Nephron progenitor cell (in vitro differentiated cells): ENCODE measurements at places on chromosomes 5 and 9.

GRCh38 chr5:40680741-40681362 is 1.1 kb downstream of the PTGER4 start:
- peaks cover 56% of the 10 kb centered on the region for H3K4me1 ChIP-seq
- peak overlapping the region; percentile 93 for H3K4me3 ChIP-seq
- no peaks in the 10 kb centered on the region for H3K36me3 ChIP-seq
- no peak overlapping the region for H3K27ac ChIP-seq
- peaks cover 60% of the 10 kb centered on the region for H3K27me3 ChIP-seq

DNA sequence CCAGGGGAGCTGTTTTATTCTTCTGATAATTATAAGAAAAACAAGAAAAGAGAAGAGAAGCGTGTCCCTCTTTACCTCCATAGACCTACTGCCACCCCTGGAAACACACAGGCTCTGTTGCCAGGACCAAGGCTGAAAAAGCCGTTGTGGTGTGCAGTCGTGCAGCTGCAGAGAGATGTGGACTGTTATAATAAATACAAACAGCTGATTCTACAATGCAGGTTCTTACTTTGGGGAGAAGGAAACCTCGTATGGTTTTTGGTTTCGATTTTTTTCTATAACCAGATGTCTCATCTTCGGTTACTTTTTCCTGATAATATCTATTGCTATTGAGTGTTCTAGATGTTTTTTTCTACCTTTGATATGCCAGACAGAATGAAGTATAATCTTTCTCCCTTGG is 28.1 kb downstream of the FYB1 start:
- no peaks in the 10 kb centered on the region for H3K36me3 ChIP-seq
- no peak overlapping the region for H3K4me3 ChIP-seq

DNA sequence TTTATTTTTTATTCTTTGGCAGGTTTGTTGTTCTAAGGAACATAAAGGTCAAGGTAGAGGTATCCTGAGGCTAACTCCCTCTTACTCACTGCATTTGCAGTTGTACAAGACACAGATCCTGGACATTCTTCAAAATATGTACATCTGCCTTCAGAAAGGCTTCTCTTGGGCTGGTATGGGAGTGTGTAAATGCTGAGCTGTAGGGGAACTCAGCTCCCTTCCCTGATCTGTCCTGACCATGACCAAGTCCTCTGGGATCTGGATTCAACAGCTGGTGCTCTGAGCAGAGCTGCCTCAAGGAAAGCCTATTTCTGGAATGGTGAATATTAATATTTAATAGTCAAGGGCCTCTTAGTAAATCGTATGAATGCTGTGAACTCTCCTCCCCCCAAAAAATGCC is 117.4 kb downstream of the PRKACG start:
- peaks cover 47% of the 10 kb centered on the region for H3K4me1 ChIP-seq
- DNase-seq = no peak
- H3K4me3 ChIP-seq = no peak overlapping the region
- H3K36me3 ChIP-seq = no peaks in the 10 kb centered on the region
- peak overlapping the region; percentile 39 for H3K27ac ChIP-seq
- H3K27me3 ChIP-seq = peaks cover 7% of the 10 kb centered on the region

DNA sequence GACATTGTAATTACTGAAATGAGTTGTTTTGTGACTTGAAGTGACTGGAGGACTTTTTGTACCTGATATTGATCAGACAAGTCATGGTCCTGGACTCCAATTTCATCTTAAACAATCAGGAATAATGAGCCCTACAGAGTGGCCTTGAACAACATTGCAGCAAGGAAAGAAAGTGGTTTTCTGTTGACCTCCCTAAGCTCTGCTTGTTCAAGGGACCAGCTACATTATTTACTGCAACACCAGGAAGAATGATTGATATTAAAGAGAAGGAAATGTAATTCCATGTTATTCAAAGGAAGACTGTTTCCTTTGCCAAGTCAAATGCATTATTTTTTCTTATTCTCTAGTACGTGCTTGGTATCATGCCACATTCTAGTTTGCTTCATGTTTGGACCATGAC is 22.6 kb downstream of the ENTREP1 start:
- H3K27me3 ChIP-seq = peaks cover 3% of the 10 kb centered on the region
- DNase-seq = no peak
- H3K36me3 ChIP-seq = no peaks in the 10 kb centered on the region
- H3K27ac ChIP-seq = peak overlapping the region; percentile 32
- peaks cover 18% of the 10 kb centered on the region for H3K4me1 ChIP-seq
- no peak overlapping the region for H3K4me3 ChIP-seq

DNA sequence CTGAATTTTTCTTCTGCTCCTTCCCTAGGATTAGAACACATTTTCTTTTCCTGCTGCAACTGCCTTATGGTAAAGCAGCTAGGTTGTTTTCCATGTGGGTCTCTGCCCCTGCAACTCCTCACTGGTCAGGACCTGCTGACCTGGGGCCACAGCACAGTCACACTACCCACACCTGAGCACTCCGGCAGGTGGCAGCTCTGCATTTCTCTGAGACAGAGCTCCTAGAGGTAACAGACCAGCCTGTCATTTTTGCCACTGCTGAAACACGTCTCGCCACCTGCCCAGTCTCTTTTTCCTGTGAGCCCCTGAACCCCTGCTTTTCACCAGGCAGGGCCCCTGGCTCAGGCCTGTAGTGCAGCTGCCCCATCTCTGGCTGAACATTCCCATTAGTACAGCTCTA is 609.6 kb downstream of the HINT1 start:
- H3K4me3 ChIP-seq = no peak overlapping the region
- peaks cover 2% of the 10 kb centered on the region for H3K4me1 ChIP-seq
- H3K27ac ChIP-seq = no peak overlapping the region

DNA sequence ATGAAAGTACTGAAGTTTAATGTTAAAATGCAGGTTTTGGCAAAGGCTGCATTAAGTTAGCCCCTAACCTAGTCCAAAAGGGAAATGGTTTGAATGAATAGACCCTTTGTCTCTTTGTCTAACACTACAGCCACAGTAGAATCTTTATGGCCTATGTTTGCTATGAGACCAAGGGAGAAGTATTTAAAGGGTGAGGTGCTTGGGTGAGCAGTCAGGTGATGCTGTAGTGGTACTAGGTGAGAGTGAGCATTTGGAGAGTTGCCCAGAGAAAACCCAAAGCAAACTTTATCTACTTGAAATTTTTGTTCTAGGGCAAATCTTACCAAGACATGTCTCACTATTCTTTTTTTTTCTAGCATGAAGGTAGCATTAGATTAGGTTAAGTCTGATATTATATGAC is 1961.4 kb upstream of the WWC1 start:
- H3K36me3 ChIP-seq = peaks cover under 1% of the 10 kb centered on the region
- H3K27ac ChIP-seq = no peak overlapping the region
- no peak for DNase-seq
- H3K27me3 ChIP-seq = no peaks in the 10 kb centered on the region
- H3K4me3 ChIP-seq = no peak overlapping the region
- H3K4me1 ChIP-seq = peaks cover 31% of the 10 kb centered on the region

- H3K4me3 ChIP-seq = no peak overlapping the region
- no peak overlapping the region for H3K27ac ChIP-seq
- H3K36me3 ChIP-seq = no peaks in the 10 kb centered on the region
- peaks cover 9% of the 10 kb centered on the region for H3K4me1 ChIP-seq
- H3K27me3 ChIP-seq = no peaks in the 10 kb centered on the region
These were observed 83.0 kb downstream of the GRIA1 start for GRCh38 chr5:153573326-153574033.

- no peaks in the 10 kb centered on the region for H3K27me3 ChIP-seq
- H3K4me1 ChIP-seq = peaks cover 23% of the 10 kb centered on the region
- H3K36me3 ChIP-seq = no peaks in the 10 kb centered on the region
- DNase-seq = no peak
- peak overlapping the region; percentile 55 for H3K27ac ChIP-seq
- no peak overlapping the region for H3K4me3 ChIP-seq
These were observed 297.0 kb upstream of the HAPLN1 start for GRCh38 chr5:84017523-84018172.

GRCh38 chr9:36492865-36493264 is 79.8 kb upstream of the MELK start:
- DNase-seq = no peak
- H3K27me3 ChIP-seq = peaks cover 3% of the 10 kb centered on the region
- no peak overlapping the region for H3K27ac ChIP-seq
- H3K36me3 ChIP-seq = no peaks in the 10 kb centered on the region

- no peak for DNase-seq
- peaks cover 7% of the 10 kb centered on the region for H3K4me1 ChIP-seq
- no peak overlapping the region for H3K4me3 ChIP-seq
- peaks cover 20% of the 10 kb centered on the region for H3K27me3 ChIP-seq
These were observed 12.9 kb upstream of the EEIG1 start for GRCh38 chr9:127993721-127994120.

- no peak overlapping the region for H3K4me3 ChIP-seq
- H3K4me1 ChIP-seq = peaks cover 23% of the 10 kb centered on the region
- H3K36me3 ChIP-seq = peaks cover 20% of the 10 kb centered on the region
- peaks cover 14% of the 10 kb centered on the region for H3K27me3 ChIP-seq
These were observed 114.1 kb upstream of the PANK3 start for GRCh38 chr5:168693297-168693696.

GRCh38 chr5:156356238-156356637 is 29.3 kb downstream of the SGCD start:
- peaks cover 8% of the 10 kb centered on the region for H3K4me1 ChIP-seq
- no peak overlapping the region for H3K4me3 ChIP-seq
- H3K27ac ChIP-seq = no peak overlapping the region
- no peak for DNase-seq
- no peaks in the 10 kb centered on the region for H3K36me3 ChIP-seq

DNA sequence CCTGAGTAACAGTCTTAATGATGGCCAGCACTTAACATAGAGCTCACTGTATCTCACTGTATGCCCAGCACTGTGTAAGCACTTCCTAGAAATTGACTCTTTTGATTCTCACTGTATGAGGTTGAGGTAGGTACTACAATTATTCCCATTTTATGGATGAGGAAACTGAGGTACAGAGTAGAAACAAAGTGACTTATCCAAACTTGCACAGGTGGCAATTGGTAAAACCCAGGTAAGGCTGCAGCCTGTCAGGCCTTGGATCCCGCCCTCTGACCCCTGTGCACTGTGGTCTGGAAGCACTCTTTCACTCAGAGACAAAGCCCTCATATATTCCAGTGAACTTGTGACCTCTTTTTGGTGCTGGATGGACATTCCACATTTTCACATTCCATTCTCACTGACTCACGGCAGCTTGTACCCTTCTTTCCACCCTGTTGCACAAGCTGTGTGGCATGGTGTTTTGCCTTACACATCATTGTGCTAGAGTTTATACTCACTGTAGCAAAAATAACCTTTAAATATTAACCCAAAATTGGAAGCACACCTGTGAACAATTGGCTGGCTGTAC is 21.7 kb downstream of the ANKRD55 start:
- no peak overlapping the region for H3K4me3 ChIP-seq
- peaks cover 4% of the 10 kb centered on the region for H3K27me3 ChIP-seq
- DNase-seq = peak; percentile 25

- no peaks in the 10 kb centered on the region for H3K4me1 ChIP-seq
- H3K27ac ChIP-seq = no peak overlapping the region
- H3K36me3 ChIP-seq = no peaks in the 10 kb centered on the region
- no peak overlapping the region for H3K4me3 ChIP-seq
- no peak for DNase-seq
These were observed 602.9 kb upstream of the ST8SIA4 start for GRCh38 chr5:101505891-101506570.

GRCh38 chr5:108201721-108202120 is 180.2 kb downstream of the FBXL17 start:
- no peak for DNase-seq
- no peak overlapping the region for H3K4me3 ChIP-seq
- H3K4me1 ChIP-seq = peaks cover 6% of the 10 kb centered on the region
- H3K36me3 ChIP-seq = no peaks in the 10 kb centered on the region
- H3K27me3 ChIP-seq = no peaks in the 10 kb centered on the region

DNA sequence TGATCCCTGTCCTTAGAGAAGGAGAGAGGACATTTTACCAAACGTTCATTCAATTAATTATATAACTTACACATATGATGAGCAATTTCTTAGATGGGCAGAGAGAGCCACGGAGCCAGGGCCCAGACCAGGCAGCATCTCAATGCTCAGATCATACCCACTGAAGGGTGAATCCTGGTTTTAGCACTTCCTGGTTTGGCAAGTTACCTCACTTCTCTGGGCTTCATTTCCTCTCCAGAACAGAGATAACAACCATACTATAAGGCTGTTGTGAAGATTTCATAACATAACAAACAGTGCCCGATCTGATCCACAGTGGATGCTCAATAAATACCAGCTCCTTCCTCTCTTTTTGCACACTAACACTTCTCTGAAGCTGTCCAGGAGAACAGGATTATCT is 271.1 kb downstream of the DENND1A start:
- H3K27ac ChIP-seq = no peak overlapping the region
- peaks cover 36% of the 10 kb centered on the region for H3K36me3 ChIP-seq
- H3K4me1 ChIP-seq = peaks cover 60% of the 10 kb centered on the region
- no peak overlapping the region for H3K4me3 ChIP-seq

DNA sequence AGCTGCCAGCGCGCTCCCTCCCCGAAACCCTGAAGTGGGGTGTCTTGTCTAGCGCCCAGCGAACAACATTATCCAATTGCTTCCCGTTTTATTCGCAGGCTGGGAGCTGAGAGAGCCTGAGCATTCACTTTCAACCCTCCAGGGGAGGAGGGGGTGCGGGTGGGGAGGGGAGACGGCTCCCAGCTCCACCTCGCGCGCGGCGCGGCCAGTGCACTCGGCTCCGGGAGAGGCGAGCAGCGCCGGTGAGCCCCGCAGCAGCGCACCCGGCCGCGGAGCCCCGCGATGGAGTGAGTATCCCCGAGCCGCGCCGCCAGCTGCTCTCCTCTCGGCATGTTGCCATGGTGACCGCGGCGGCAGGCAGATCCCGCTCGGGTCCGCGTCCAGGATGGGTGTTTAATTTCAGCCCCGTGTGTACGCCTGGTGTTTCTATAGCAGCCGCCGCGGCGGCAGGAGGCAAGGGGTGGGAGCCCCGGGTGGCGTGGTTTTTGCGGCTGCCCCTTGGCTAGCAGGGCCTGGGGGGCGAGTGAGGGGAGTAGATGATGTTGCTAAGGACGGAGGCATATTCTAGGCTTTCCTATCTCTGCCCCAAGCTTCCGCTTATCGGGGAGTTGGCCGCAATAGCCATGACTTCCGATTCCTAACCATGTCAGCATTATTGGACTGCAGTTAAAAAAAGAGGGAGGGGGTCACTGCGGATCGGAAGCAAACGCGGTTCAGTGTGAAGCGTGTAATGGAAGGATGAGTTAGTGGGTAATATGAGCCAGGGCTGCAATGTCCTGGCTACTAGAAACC is 139.2 kb upstream of the PALM2AKAP2 start:
- H3K27me3 ChIP-seq = peaks cover 87% of the 10 kb centered on the region
- peaks cover 19% of the 10 kb centered on the region for H3K4me1 ChIP-seq
- H3K36me3 ChIP-seq = no peaks in the 10 kb centered on the region
- DNase-seq = peak; percentile 90

- H3K27ac ChIP-seq = no peak overlapping the region
- DNase-seq = no peak
- H3K27me3 ChIP-seq = no peaks in the 10 kb centered on the region
- H3K4me1 ChIP-seq = no peaks in the 10 kb centered on the region
- no peaks in the 10 kb centered on the region for H3K36me3 ChIP-seq
These were observed 164.5 kb upstream of the NFIB start for GRCh38 chr9:14478175-14479162.

- peaks cover 3% of the 10 kb centered on the region for H3K27me3 ChIP-seq
- H3K4me1 ChIP-seq = peaks cover 33% of the 10 kb centered on the region
- DNase-seq = no peak
- peaks cover 17% of the 10 kb centered on the region for H3K36me3 ChIP-seq
- no peak overlapping the region for H3K4me3 ChIP-seq
These were observed 375.0 kb upstream of the RFX3 start for GRCh38 chr9:3900673-3901318.
